ENCODE measurements at places on chromosomes 12 and 14. TPM values are rescaled to one million over a fixed set of nuclear protein-coding genes. Genes with fewer than 3 reads are reported as not detected.

Gene CD27
- total RNA-seq: 181 TPM

Gene FAM186B
- total RNA-seq: 0.41 TPM

Gene ANAPC5
- 130 TPM for total RNA-seq

Gene CEBPE
- total RNA-seq: 0.45 TPM

DNA sequence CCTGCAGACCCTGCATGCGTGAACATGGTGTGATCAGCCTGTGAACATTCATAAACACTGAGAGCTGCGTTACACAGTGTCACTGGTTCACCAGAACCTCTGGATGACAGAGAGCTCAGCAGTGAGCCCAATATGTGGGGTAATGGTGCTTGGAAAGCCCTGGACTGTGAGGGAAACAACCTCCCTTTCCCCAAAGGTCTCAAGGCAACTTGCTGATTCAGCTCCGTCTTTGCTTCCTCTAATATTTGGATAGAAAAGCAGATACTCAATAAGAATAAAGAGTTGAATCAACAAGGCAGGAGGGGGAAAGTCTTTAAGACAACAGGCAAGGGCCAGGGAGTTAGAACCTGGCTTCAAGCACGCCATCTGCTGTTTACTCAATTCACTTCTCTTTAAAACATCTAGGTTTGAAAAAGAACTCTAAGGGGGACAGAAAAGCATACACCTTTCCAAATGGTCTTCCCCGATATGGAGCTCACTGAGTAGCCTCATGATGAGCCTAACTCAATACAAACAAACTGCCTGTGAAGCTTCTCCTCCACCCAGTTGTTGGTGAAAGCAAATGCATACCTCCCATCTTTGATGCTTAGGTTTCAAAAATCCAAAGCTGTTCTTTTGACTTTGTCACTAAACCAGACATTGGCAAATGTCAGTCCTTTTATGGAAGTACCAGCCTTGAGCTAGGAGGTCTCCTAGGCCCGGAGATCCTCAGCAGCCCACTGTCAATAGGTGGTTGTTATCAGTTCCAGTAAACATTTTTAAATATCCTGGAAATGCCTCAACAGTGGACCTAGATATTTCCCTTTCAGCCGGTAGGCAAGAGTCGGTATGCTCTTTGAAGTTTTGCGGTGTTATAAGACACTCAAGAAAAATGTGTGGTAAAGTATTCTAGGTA, 76.1 kb downstream of the SAMD4A start:
- DNase-seq: no peak

DNA sequence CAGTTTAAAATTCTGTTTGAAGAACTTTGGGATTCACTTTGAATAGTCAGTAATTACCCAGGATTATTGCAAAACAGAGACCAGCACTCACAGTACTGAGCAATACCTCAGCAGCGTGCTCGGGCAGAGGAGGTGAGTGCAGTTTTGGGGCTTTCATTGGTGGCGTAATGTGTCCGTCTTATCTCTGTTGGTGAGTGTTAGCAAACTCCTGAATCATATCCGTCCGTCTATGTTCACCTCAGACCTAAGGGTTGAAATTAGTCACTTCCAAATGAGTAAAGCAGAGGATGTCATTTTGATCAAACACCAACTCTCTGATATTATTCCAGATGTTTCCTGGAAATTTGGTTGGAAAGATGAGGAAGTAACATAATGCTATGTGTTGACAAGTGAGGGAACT, 82.8 kb downstream of the BORCS5 start:
- DNase-seq: peak; percentile 22

DNA sequence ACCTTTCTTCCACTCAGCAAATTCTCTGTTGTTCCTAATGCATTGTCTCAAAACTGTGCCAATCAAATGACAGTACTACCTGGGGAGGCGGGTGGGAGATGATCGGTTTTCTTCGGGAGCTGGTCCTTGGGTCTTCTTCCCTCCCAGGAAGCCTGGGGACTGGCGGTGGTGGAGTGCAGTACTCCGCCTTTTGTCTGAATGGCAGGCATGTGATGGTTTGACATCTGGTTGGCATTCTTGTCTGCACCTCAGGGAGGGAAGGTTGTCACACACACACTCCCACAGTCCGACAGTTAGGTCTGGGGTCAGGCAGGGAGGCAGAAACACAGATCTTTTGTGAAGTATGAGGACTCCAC, 114.8 kb downstream of the SNAPC1 start:
- no peak for DNase-seq

DNA sequence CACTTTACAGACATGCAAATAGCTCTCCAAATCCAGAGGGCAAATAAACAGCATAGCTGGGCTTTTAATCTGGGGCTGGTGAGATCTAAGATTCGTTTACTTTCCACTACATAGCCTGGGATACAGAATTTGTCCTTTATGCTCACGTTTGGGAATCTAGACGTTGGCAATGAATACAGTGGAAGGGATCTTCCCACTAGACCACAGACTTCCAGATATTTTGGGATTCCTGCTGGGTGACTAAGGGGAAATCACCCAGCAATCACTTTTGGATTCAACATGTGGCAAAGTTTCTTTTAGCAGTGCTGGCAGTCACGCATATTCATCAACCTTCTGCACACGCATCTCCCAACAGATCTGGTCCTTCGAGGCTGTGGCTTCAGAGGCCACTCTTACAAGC, 23.5 kb downstream of the APPL2 start:
- DNase-seq: no peak

- DNase-seq: no peak
Observed at GRCh38 chr14:81268016-81268416, 47.3 kb upstream of the GTF2A1 start.

DNA sequence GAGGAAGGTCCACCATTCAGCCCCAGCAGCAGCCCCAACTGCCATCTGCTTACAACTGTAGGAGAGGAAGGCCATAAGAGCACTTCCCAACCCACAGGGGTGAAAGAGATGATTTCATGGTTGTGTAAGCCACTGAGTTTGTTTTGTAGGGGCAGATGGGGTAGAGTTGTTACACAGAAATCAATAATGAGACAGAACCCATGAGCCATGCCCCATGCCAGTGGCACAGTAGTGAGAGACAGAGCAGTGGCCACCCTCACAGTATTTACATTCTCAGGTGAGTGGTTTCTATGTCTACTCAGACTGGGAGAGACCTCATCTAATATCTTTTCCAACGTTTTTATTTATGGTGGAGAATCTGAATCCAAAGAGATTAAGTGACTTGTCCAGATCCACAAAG, 68.6 kb downstream of the NUAK1 start:
- DNase-seq: no peak

DNA sequence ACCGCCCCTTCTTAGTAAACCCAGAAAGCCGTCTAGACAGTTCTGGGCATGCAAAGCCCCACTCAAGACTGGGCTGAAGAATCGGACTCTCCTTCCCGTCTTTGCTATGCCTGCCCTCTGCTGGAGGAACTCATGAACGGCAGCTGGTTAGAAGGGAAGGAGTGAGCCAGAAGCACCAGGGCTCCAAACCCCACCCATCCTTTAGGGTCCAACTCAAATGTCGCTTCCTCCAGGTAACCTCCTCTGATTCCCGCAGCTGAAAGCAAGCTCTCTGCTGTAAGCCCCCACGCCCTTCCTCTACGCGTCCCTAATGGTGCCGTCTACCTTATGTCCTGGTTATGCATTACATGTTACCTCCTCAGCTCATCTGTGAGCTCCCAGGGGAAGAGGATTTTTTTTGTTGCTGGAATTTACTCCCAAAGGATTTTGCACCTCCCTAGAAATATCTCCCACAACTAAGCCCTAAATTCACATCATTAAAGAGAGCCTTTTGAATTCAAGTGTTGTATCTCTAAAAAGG, 59.0 kb upstream of the SCN8A start:
- peak; percentile 74 for DNase-seq

DNA sequence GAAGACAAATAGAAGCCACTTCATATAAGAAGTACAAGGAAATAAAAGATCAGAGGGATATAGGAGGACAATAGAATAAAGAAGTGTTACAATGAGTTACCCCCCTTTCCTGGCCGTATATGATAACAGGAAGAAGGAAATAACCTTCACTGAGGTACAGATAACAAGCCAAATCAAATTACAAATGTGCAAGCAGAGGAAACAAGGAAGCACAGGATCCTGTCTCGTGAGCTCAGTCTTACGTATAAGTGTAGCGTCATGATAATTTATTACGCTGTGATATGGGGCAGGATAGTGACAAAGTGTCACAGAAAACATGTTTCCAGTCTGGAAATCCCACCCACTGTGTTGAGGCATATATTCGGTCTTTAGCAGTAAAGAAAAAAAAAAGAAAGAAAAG, 26.5 kb downstream of the CRACR2A start:
- no peak for DNase-seq
